ACHN (cell line): ENCODE measurements at places on chromosomes 11 and 22.

- no peak for DNase-seq
These were observed 63.4 kb downstream of the KCNJ1 start for GRCh38 chr11:128803449-128804245.

- DNase-seq = no peak
These were observed 4.6 kb downstream of the PRSS23 start for GRCh38 chr11:86804951-86805350.

- DNase-seq = peak; percentile 2
These were observed 218.2 kb upstream of the CARD18 start for GRCh38 chr11:105357764-105358163.

DNA sequence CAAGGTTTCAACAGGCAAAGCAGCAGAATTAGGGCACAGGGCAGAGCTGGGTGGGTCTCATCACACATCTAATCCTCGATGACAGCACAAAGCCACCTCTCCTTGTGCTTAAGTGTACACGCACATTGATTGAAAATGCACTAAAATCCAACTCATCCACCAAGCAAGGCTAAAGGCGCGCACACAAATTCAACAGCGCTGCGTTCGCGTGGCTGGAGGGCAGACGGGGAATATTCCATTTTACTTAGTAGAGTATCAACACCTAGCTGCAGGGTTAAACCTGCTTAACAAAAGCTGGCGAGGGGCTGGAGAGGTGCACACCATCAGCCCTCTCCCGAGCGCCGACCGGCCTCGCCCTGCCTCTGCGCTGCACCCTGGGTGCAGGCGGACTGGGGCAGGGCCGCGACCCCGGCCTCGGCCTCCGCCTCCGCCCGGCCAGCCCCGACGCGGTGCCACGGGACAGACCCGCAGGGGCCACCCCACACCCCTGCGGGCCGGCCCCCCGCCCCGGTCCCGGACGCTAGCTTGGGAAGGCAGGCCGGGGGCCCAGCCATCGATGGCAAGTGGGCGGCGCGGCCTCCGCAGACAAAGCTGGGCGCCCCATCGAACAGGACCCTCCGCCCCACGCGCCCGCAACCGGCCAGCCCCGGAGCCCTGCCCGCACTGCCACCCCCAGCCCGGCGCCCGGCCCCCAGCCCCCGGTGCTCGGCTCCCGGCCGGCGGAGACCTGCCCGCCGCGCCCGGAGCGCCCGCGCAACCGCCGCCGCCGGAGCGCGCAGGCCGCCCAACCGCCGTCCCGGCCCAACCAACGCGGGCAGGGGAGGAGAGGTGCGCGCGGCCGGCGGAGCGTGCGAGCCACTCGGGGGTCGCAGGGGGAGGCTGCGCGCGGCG, 929 bp downstream of the PRDM10 start:
- peak; percentile 2 for DNase-seq

DNA sequence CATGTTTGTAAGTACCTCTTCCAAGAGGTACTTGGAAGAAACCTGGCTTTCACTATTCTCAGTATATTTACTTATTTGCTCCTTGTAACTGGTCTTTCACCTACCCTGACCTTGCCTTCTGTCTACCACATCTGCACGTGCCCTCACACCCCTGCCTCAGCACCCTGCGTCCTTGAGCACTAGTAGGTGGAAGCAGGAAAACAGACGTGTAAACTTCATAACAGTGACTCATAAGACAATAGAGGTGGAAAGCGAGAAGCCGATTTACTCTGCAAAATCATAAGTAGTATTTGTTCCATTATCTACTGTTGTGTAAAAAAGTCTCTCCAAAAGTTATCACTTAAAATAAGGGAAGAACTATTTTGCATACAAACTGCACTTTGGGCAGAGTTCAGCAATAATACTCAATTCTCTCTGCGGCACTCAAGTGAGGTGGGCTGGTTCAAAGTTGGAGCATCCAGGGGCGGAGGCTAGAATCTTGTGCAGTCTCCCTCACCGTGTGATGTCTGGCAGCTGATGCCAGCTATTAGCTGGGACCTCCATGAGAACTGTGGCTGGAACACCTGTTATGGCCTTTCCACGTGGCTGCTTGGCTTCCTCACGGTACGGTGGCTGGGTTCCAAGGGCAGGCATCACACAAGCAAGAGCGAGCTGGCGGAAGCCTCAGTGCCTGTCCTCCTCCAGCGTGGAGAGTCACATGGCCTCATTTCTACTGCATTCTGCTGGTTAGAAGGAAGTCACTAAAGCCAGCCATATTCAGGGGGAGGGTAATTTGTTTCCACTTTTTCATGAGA, 30.4 kb downstream of the PACS1 start:
- peak; percentile 59 for DNase-seq

GRCh38 chr11:46658259-46658658, 40.9 kb downstream of the ATG13 start:
- DNase-seq = no peak

DNA sequence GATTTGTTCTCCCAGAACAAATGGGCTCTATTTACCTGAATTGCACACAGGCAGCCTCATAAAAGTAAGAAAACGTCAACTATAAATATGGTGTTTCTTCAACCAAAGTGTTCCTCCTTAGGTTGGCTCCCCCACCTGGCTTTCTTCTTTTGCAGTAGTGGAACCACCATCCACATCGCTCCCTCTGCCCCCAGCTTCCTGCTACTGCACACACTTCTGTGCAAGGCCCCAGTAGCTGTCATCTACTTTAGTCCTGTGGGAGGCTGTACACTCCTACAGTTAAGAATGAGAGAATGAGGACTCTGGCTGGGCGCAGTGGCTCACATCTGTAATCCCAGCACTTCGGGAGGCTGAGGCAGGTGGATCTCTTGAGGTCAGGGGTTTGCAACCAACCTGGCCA, 89.5 kb downstream of the BMAL1 start:
- no peak for DNase-seq

DNA sequence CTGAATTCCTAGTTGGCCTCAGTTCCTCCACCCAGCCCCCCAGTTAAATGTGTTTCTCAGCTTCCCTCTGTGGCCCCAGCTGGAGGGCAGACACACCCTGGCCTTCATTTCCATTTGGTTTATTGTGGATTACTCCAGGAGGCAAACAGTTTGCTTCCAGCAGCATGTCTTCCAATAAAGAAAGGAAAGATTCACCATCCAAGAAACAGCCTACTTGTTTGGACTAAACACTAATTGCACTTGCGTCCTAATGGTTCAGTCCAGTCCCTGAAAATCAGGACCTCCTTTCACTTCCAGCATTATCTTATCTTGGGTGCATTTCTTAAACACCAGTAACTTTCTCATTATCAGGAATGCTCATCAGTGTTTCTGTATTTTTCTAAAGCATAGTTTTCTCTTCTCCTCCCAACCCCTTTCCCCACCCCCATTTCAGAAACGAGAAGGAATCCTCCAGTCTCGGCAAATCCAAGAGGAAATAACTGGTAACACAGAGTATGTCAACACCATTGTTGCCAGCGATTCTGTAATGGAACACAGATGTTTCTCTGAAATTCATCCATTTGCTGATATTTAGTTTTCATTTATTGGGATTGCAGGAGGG, 130.9 kb downstream of the PARVA start:
- no peak for DNase-seq
